NCI-H774 (cell line): ENCODE measurements at places on chromosomes 7 and 10.
A peak's percentile ranks its signal among the peaks of the same experiment; 100 is the strongest.

- DNase-seq, result peak; percentile 65
Observed at GRCh38 chr10:69449841-69450240, 1.4 kb upstream of the TSPAN15 start.

DNA sequence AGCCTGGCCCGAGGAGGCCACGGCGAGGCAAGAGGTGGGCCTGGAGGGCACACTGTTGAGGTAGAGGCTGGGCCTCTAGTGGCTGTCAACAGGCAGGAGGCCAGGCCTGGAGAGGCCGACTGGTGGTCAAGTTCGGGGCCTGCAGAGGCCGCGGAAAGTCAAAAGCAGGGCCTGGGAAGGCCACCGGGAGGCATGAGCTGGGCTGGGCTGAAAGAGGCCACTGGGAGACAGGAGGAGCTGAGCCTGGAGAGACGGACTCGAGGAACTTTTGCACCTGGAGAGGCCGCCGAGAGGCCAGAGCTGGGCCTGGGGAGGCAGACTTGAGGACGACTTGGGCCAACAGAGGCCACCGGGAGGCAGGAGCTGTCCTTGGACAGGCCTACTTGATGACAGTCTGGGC, 321.2 kb downstream of the ZNF479 start:
- no peak for DNase-seq

DNA sequence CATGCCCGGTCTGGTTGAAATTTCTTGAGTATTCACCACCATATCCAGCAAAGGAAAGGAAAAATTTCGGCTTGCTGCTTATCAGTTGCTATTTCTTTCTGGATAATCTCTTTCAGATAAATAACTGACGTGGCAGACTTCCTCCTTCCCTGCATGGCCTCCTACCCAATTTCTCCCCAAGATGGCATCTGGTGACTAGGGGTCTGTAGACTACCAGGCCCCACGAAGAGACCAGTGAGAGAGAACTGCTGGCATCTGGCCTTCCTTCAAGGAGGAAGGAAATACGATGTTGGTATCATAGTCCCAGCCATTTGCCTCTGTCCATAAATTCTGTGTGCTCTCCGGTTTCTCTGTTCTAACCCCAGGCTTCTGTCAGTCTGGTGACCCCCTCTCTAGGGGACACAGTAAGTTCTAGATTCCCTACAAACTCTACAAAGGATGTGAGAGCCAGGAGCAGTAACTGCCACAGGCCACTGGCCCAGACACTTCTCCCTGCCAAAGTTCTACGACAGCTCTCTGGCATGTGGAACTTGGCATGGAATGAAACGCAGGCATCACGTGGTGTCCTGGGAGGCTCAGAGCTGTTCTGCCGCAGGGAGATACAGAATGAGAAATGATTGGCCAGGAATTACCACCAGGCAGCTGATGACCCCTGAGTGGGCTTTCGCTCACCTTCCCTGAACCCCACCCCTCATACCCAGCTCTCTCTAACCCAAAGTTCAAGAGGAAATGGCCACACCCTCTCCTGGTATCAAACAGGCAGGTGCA, 30.0 kb upstream of the MSRB2 start:
- no peak for DNase-seq

GRCh38 chr10:116139886-116140285, 133.1 kb downstream of the GFRA1 start:
- no peak for DNase-seq

DNA sequence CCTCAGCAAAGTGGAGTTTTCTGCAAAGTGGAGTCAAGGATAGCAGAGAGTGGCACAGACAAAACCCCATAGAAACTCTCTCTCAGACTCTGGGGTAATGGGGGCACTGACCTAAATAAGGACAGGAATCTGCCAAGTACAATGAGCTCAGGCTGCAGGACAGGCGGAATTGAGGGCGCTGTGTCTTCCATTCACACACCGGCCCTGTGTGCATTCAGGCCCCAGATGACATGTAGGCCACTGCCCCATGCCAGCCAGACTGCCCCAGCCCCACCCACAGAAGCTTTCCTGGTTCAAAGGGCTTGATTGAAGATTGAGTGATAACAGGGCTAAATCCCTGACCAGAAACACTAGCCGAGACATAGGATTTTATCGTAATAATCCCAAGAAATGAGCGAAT, 52.7 kb downstream of the EEPD1 start:
- no peak for DNase-seq

GRCh38 chr10:101568054-101568745, 19.9 kb downstream of the POLL start:
- no peak for DNase-seq

- peak; percentile 13 for DNase-seq
Observed at GRCh38 chr10:56881218-56881617, 520.2 kb upstream of the ZWINT start.

GRCh38 chr10:103583871-103584215, 90.3 kb downstream of the NEURL1 start:
- DNase-seq, result no peak

- DNase-seq, result no peak
Observed at GRCh38 chr10:129898706-129899268, 65.3 kb downstream of the EBF3 start.

- peak; percentile 8 for DNase-seq
Observed at GRCh38 chr10:69957886-69958555, 94.6 kb upstream of the MACROH2A2 start.

- DNase-seq, result peak; percentile 32
Observed at GRCh38 chr7:43108255-43109011, 4.0 kb upstream of the HECW1 start.

DNA sequence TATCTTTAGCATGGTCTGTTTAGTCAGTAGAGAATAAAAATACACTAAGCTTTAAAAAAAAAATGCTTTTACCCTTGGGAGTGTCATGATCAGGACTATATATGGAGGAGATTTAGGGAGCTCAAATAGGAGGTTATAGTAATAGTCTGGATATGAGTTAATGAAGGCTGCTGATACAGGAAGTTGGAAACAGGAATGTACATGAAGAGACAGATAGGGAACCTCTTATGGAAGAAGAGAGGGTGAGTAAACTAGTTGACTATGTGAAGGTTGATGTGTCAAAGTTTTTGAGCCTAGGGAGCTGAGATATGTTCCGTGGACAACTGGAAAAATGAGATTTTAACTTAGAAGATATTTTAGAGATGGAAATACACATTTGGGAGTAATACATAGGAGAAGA, 472.0 kb upstream of the FZD8 start:
- no peak for DNase-seq

DNA sequence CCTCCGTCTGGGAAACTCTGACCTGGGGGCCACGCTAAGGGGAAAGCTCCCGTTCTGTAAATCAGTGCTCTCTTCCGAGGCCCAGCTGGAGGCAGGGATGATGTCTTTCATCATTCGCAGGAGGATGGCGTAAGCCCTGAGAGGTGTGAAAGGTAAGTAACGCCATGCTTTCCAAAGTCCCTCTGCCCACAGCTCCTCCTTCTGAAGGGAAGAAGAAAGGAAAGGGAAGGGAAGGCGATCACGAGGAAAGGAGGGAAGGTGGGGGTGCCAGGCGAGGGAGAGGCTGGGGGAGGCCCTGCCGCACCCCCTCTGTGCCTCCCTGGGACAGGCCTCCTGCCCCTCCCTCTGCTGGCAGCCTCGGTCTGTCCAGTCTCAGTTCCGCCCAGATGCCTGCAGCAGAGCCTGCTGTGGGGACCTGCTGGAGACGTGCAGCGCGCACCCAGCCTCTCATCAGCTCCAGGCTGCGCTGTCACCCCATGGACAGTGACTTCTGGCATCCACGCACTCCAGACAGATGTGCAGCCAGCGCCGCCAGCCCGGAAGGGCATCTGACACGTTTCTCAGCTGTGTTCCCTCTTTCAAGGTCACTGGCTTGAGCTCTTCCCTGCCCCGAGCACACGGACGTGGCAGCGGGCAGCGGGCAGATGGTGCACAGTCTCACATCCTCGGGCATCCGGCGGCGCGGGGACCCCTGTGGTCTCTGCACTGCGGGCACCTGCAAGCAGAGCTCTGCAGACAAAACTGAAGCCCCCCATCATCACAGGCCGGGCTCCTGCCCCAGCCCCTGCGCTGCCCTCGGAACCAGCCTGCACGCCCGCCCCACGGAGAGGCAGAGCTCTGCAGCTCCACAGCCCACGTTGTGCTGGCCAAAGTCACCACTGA, 60.6 kb downstream of the INSIG1 start:
- DNase-seq, result no peak

GRCh38 chr10:112915590-112916572, 34.2 kb upstream of the TCF7L2 start:
- no peak for DNase-seq

GRCh38 chr10:13347500-13348156, 465 bp downstream of the SEPHS1 start:
- DNase-seq, result peak; percentile 78

DNA sequence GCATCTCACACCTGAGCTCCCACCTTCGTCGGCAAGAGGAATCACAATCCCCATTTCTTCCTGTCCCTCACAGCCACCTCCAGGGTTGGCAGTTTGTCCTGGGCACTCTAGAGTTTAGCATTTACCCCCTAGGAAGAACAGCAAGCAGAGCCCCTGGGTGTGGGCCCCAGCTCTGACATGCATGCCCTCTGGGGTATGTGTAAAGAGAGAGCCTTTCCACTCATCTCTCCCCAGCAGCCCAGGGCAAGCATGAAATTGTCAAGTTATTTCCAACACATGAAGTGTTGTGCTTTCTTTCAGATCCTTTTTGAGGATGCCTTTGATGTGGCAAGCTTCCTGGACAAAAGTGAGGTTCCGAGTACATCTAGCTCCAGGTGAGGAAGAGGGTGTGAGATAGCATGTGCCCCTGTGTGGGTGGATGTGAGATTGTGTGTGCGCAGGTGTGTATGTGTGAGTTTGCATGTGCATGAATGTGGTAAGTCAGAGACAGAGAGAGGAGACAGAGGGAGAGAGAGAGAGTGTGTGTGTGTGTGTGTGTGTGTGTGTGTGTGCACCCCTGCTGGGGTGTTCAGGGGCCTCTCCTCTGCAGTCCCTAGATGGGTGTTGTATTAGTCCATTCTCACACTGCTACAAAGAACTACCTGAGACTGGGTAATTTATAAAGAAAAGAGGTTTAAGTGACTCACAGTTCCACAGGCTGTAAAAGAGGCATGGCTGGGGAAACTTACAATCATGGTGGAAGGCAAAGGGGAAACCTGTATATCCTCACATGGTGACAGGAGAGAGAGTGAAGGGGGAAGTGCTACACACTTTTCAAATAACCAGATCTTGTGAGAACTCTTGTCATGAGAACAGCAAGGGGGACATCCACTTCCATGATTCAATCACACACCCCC, 18.1 kb downstream of the STRA8 start:
- DNase-seq, result no peak

DNA sequence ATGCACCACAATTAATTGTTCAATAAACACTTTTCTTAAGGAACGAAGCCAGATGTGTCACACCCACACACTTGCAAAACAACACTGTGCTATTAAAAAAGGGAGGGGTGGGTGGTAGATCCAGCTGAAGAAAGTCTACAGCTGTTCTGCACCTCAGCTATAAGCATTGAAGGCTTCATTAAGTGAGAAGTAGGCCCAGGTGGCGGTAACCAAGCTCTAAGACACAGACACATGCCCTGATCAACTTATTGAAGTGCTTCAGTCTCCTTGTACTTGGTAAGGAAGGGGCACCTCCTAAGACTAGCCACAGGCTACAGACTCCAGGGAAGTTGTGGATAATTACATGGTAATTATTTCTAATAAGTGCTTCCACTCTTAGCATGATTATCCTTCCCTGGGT, 4.5 kb upstream of the CPVL start:
- no peak for DNase-seq

GRCh38 chr7:158929306-158929705, 72.9 kb downstream of the DYNC2I1 start:
- no peak for DNase-seq

GRCh38 chr10:7507887-7508726, 97.3 kb upstream of the SFMBT2 start:
- DNase-seq, result no peak

DNA sequence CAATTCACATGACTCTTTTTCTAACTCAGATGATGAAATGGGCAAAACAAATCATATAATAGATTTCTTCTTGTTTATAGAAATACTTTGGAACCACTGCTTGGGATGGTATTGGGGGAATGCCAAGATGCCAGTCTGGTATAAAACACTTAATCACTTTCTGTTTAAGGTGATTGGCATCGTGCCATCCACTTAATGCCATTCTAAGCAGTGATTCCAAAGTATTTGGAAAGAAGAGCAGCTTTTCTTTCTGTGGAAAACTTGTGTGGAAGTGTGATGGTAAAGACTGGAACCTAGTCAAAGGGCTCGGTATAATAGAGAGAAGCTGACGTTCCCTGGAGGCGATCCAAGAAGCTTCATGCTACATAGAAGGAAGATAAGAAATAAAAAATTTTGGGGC, 120.6 kb downstream of the TMEM26 start:
- no peak for DNase-seq

- no peak for DNase-seq
Observed at GRCh38 chr10:25451401-25451800, 276.6 kb downstream of the GPR158 start.

DNA sequence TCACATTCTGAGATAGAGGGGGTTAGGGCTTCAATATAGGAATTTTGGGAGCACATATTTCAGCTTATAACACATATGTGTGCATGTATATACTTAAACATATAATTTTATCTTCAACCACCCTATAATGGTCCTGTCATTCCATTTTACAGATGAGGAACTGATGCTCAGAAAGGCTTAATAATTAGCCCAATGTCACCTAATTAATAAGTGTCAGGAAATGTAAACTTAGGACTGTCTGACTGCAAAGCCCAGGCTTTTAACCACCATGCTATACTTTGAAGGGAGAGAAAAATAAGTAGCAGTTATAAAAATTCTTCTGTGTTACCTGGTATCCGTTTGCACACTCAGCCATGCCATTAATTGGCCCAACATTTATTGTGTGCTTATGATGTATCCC, 172.6 kb downstream of the SKIDA1 start:
- DNase-seq, result no peak

DNA sequence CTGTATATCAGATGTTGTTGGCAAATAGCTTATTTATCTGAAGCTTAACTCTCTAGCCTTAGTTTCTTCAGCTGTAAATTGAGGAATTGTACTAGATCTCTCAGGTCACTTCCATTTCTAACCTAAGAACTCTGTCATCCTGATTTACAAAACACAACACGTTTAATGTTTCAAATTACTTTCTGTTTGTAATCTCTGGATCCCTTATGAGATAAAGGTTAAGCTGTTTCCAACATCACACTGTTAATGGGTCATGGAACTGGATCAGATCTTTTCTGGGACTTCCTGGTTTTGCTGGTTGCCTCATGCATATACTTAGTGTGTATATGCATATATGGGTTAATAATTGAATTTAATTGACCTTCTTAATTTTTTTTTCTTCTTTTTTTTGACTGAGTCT, 9.9 kb downstream of the SAMD8 start:
- DNase-seq, result no peak

DNA sequence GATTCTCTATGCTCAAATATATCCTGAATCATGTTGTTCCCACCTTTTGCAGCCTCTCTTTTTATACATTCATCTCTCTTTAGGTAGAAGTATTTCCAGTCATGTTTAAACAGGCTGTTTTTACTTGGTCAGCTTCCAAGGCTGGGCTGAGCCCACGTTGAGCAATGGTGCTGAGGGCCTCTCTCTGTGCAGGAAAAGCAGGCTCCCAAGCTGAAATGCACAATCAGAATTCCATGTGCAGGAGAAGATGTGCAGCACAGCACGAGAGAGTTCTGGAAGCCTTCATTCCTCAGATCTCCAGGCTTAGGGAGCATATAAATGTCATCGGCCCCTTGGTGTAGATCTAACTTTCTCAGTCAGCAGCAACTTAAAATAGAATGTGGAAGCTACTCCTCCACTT, 588.5 kb downstream of the TNS3 start:
- no peak for DNase-seq
